ENCODE measurements at places on chromosomes 16 and 17.

- no peak for DNase-seq
Measured at GRCh38 chr17:16287563-16288027, 65.7 kb downstream of the CENPV start.

DNA sequence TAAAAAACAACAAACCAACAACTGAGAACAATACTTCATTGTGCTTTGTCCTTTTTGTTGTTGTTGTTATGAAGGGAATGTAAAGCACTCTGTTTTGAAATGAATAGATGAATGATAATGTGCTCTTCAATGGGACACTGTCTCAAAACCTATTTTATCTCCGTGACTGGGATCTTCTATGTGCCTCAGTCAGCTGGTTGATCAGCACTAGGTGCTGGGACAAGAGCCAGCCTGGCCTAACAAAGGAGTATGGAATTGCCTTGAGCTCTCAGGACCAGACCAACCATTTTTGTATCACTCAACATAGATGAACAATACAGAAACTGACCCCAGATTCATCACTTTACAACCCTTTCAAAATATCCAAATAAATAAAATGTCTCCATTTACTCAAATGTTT lies 440.2 kb downstream of the KCNJ2 start:
- no peak for DNase-seq

GRCh38 chr16:86075839-86076440 lies 177.0 kb downstream of the IRF8 start:
- no peak for DNase-seq

DNA sequence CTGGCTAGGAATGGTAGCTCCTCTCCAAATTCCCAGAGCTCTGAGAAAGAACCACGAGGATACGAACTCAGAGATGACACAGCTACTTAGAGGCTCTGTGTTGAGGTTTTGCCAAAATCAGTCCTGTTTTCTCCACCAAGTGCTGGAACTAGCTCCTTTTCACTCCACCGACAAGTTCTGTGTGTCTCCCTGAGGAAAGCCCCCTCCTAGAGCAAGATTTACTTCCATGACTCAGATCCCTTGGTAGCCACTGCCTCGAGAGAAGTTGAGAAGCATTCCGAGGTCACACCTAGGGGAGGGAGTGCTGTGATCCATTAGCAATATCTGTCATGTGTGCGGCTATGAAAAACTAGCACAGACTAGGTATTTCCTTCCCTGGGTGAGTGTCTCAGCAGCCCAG lies 30.6 kb downstream of the IL21R start:
- DNase-seq, result no peak

DNA sequence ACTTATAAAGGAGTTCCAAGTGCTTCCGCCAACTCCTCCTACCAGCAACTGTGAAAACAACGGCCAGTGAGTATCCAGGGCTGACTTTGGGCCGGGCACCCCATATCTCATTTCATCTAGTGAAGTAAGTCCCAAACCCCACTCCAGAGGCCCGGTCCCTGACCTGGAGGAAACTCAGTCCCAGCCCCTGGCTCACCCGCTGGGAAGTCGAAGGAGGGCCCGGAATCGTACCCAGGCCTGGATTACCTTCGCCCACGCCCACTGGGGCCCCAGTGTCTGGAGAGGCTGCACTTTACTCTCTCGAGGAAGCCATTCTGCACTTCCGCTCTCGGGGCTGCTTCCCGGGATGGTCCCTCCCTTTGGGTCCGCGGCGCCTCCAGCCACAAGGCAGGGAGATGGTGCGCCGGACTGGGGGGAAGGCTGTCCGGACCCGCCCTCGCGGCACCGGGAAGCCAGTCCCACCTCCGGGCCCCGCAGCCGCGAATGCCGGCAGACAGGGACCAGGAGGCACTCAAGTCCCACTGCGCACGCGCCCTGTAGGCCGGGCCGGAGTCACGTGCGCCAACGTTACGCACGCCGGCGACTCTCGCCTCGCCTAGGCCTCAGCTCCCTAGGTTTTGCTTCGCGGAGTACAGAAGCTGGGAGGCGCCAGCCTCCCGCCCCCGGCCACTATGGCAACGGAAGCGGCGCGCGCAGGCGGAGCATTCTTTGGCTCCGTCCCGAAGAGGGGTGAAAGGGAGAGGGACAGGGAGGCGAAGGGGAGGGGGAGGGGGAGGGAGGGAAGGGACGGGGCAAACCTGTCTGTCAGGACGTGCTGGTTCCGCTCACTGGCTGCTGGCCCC lies at the start of gene CMTR2:
Gene CMTR2, minus strand, starts transcription at position 513 of the 842 bp plus-strand sequence. CDS start 3,482 bp downstream, outside the sequence.
- DNase-seq, result peak; percentile 76

- DNase-seq, result no peak
Measured at GRCh38 chr17:79547586-79547985, 63.3 kb downstream of the RBFOX3 start.
